ENCODE measurements at places on chromosomes 3 and 15.

- DNase-seq: no peak
Observed at GRCh38 chr15:34722439-34722836, 32.4 kb downstream of the GJD2 start.

GRCh38 chr3:171121801-171122200 is 95.3 kb upstream of the SLC2A2 start:
- no peak for DNase-seq

DNA sequence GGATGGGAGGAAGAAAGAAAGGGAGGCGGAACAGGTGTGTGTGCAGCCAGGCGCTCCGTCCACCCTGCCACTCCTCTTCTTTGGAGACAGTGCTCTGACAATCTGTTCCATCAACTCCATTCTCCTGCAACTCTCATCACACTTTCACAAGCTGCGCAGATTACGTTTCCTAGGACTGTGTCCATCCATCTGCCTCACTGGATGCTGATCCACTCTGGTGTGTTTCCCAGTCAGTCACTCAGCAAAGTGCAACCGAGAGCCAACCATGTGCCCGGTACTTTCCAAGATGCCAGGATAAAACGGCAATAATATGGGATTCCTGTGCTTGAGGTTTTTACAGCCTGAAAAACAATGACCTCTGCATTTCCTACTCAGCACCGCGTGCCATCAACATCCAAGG is 59.6 kb downstream of the SLC12A8 start:
- no peak for DNase-seq

DNA sequence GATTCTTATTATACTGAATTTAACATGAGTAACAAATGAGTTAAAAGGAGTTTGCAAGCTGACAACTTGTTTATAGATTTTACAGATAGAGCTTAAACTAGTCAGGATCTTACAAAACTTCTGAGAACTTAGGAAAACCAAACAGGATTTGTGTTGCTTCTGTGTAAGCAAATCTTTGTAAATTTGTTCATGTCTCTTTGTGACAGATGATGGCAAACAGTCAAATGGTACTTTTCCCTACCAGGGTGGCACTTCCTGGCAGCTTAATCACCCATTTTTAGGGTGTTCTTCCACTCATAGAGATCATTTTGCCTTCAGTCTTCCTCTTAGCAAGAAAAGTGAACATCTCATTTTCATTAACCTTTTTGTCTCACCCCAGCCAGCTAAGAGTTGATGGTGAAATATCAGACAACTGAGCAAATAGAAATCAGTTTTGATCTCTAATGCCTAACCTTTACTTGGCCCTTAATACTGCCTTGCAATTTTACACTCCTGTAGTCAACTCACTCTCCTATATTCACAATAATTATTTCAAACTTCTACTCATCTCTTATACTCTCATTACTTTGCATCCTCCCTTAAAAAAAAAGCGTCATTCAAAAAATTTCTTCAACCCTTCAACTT is 23.7 kb upstream of the NECTIN3 start:
- no peak for DNase-seq

GRCh38 chr3:4849739-4850138 is 129.5 kb upstream of the BHLHE40 start:
- no peak for DNase-seq

- no peak for DNase-seq
Observed at GRCh38 chr3:114450008-114450596, 156.3 kb downstream of the TIGIT start.

DNA sequence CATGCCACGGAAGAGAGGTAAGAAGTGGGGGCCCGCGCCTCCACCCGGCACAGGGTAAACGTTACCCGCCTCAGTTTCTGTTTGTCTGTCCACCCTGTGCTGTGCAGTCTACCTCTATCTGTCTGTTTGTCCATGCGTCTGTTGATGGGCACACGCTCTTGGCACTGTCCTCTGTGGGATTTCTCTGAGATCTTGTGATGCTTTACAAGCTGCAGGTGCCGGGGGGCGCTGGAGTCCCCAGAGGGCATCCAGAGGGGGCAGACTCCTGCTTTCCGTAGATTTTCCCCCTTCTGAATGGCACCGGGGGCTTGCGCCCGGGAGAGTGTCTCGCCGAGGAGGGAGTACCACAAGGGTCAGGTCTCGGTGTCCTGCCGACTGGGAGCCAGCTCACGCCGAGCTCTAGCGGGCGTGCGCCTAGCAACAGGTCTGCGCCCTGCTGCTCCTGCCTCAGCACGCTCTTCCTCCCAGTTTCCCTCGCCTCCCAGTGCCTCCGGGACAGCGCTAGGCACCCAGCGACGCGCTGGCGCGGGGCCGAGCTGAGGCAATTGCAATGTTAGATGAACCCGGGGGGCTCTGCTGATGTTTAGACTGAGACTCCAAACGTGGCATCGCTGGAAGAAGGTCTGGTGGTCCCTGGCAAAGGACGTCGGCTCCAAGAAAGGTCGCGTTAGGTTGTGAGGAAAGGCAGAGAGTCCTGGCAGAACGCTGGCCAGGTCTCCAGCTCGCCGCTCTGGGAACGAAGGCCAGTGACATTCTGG is 667 bp downstream of the CEMIP start:
- no peak for DNase-seq

GRCh38 chr3:69194431-69195165 is 72.2 kb upstream of the LMOD3 start:
- DNase-seq: no peak

DNA sequence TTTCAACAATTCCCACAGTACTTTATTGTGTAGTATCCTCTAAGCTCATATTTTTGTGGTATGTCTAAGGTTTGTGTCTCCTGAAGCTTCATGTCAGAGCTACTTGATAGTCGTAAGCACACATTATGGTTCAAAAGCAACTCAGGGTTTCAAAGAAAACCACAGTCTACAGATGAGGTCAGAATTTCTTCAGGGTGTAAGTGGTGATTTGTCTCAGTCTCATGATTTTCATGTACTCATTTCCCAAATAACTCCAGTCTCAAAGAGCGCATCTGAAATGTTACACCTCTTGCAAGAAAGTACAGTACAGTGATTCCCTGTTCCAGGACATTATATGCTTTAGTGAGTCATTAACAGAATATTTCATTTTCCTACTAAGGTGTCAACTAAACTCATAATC is 47.5 kb upstream of the SSR3 start:
- DNase-seq: no peak

- DNase-seq: peak; percentile 25
Observed at GRCh38 chr15:70323111-70323851, 225.6 kb upstream of the TLE3 start.

GRCh38 chr15:72368325-72368724 is 7.5 kb downstream of the HEXA start:
- DNase-seq: peak; percentile 39

DNA sequence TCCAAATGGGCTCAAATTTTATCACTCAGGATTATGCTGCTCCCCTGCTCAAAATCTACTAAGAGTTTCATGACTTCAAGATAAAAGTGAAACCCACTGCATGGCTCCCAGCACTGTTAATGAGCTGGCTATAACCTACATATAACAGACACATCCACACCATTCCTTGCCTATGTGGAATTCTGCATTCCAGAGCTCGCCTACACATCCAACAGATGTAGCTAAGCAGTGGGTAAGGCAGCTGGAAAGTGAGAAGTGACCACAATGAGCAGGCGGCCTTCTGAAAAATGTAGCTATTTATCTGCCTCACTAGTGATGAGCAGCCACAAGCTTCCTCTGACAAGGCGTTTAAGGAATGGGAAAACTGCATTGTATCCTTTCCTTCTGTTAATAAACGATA is 92.0 kb upstream of the TRIM42 start:
- no peak for DNase-seq
